ENCODE measurements at places on chromosomes 3 and 15.

GRCh38 chr3:63528325-63529000 lies 124.0 kb upstream of the SNTN start:
- DNase-seq: no peak

DNA sequence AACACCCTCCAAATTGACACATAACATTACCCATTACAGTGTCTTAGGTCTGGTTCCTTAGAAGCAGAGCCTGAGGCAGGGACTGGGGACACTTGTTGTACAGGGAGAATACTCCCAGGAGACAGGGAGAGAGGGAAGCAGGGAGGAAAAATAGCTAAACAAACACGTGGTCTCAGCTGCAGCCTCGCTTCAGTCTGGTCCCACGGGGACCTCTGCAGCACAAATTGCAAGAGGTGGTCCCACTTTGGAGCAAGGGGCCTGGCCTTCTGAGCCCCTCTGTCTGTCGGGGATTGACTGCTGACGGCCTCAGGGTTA lies 25.0 kb upstream of the PLA2G4D start:
- peak; percentile 23 for DNase-seq

- DNase-seq: no peak
Observed at GRCh38 chr3:8574040-8574669, 70.4 kb downstream of the SSUH2 start.

- DNase-seq: no peak
Observed at GRCh38 chr3:126102011-126102410, 18.1 kb upstream of the SLC41A3 start.

DNA sequence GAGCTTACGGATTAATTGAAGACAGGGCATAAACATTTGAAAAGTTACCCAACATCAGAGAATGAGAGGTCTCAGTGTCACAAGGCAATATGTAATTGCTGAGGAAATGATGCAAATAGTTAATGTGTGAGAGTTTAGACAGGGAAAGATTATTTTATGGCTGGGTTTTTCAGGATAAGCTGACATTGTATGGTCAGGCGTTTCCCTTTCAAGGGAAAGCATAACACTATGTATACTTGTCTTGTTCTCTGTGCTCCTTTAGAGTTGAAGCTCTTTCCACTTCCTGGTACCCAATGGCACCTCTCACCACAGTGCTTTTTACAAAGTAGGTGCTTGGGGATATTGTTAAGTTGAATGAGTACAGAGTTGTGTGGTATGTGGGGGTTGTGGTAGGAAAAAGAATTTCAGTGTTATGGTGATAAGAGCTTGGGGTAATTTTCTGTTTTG lies 19.9 kb downstream of the IQGAP1 start:
- DNase-seq: no peak

DNA sequence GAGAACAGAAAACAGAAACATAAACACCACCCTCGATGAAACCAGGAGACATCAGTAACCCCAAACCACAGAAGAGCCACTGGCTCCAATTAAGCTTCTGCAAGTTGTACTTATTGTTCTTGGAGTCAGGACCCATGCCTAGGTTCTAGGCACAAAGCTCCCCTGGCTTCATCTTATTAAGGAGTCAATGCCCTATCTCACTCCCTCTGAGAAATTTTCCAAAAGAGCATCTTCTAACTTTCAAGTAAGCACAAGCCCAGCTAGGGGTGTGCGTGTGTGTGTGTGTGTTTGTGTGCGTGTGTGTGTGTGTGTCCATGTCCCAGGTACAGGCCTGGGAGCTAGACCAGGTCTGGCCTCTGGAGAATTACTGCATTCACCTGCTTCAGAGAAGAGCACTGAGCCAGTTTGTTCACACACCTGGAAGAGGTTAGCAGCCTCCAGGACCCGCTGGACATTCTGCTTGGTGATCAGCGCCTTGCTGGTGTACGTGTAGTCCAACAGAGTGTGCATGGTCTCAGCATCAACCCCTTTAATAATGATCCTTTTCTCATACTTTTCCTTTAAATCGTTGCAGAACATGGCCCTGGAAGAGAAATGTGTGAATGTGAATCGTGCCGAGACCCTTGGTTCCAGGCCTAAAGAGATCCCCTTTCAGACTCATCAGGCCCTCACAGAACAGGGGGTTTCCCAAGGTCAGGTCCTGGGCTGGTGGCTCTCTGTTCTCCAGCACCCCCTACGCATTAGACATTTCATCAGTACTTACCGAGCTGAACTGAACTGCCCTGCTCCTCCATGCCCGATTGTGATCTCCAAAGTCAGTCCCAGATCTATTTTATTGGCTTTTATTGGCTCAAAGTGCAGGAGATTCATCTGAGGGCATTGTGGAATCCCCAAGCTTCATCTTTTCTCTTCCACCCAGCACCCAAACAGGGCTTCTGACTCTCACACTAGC lies 27.8 kb downstream of the KLHL6 start:
- no peak for DNase-seq

DNA sequence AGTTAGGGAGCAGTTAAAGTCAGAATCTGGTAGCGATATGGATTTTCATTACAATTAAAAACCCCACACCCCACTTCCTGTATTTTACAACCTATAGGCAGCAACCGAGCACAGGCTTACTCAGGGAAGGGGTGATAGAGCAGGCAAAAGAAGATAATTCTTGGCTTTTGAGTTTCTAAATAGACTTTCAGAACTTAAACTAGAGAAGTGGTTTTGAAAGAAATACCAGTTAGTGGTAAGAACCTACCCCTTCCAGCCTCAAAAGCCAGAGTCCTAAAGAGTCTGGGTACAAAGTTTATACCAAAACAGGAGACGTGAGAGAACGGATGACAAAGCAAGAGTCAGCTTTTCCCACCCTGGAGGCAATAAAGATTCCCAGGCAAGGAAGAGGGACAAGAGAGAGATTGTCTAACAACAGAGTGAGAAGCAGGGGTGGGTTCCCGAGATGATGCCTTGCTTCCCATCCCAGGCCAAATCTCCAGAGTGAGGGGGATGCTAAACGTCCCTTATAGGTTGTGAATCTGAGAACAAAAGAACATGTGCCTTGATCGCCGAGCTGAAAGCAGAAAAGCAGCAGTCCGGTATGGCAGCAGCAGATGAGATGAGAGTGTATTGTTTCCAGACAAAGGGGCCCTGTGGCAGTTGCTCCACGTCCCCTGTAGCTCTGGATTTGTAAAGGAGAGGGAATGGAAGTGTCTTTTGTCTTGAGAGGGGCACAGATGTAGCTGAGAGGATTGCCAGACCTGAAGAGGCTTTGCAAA lies 36.8 kb downstream of the KLHL6 start:
- no peak for DNase-seq

GRCh38 chr3:190585805-190586630 lies 72.1 kb downstream of the IL1RAP start:
- DNase-seq: no peak

DNA sequence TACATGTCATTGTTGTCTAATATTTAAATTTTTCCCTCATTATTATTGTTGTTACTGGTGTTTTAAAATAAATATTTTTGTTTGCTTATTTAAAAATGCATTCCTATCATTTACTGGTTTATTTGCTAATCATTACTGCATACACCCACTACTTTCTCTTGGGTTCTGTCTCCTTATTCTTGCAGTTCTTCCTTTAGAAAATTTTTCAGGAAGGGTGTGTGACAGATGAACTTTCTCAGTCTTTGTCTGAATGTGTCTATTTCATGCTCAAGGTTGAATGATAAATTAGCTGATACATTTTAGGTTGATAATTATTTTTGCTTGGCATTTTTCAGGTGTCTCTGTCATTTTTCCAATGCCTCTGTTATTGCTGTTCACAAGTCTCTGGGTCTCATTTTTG lies 7.4 kb downstream of the AQP9 start:
- no peak for DNase-seq

DNA sequence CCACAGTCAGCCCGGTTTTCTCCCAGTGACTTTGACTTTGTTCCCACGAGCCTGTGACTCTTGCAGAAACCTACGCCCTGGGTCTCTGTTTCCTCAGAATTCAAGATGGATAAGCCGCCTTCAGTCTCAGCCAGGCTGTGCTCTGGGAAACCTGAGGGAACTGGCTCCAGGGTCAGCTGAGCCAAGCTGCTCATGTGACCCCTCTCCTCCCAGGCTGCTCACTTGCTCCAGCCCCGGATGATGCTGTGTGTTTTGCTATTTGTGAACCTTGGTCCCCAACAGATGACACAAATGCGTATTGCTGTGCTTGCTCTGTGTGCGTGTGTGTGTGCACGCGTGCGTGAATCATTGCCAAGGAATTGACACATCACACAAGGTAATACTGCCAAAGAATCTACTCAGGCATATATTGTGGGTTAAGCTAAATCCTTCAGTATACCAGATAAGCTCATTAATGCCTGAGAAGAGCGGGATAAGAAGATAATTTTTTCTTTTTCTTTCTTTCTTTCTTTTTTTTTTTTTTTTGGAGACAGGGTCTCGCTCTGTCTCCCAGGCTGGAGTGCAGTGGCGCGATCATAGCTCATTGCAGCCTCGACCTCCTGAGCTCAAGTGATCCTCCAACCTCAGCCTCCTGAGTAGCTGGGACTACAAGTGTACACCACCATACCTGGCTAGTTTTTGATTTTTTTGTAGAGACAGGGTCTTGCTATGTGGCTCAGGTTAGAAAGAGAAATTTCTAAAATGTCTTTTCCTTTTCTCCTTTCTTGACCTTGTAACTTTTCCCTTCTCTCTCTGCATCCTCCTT lies 29.2 kb upstream of the UMPS start:
- DNase-seq: no peak

GRCh38 chr3:64133987-64134386 lies 91.3 kb downstream of the PRICKLE2 start:
- DNase-seq: no peak

- no peak for DNase-seq
Observed at GRCh38 chr3:50256978-50257890, 11.7 kb upstream of the SEMA3B start.

- no peak for DNase-seq
Observed at GRCh38 chr15:100889385-100890050, 9.9 kb downstream of the ALDH1A3 start.

DNA sequence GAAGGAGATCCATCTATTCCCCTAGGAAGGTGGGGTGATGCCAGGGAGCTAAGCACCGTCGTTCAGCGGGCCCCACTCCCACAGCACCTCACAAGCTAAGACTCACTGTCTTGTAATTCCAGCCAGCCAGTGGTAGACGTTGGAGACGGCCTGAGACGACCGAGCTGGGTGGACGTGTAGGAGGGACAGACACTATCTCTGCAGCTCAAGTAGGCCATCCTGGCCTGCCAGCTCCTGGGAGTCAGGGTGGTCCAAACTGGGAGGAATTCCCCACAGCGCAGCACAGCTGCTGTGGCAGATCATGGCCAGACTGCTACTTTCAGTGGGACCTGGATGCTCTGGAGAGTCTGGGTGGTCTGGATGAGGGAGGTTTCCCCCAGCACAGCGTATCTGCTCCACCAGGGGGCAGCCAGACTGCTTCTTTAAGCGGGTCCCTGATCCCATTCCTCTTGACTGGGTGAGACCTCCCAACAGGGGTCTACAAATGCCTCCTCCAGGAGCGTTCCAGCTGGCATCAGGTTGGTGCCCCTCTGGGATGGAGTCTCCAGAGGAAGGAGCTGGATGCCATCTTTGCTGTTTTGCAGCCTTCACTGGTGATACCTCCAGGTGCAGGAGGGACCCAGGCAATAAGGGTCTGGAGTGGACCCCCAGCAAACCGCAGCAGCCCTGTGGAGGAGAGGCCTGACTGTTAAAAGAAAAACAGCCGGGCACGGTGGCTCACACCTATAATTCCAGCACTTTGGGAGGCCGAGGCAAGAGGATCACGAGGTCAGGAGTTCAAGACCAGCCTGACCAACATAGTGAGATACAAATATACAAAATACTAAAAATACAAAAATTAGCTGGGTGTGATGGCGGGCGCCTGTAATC lies 27.6 kb downstream of the GNB5 start:
- no peak for DNase-seq

DNA sequence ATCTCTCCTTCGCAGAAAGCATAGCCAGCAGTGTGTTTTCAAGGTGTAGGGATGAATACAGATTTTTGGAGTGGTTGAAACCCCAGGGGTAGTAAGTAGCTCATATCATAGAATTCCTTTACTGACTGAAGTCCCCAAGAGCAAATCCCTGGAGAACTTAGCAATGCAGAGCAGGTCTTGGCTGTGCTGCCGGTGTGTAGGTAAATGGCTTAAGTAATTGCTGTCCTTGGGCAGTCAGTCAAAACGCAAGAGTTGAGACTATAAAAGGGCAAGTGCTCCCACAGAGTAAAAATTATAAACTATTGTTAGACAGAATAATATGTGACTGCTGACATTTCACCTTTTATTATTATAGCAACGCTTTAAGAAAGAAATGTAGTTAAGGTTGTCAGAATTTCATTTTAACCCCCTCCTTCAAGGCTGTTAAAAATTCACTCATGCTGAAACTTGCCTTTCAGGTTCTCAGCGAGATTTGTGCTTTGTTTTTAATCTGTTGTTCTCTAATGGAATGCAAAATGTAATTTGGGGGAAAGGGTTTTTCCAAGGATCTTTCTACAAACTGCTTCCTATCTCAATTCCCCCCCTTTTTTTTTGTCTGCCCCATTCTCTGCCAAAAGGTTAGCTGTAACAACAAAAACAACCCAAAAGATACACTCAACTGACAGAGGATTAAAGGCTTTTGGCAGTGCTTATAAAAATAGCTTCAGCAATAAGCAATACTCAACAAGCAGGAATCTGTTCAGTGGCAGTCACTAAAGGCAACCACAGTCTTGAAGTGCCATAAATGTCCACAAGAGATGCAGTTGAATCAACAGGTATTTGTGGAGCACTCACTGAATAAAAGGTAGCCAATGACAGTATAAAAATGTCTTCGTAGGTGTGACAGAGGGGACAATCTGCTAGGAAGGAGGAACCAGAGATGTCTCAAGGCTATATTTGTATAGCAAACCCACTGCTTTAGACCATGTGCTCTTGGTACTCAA lies 105.3 kb downstream of the THRB start:
- DNase-seq: no peak

- no peak for DNase-seq
Observed at GRCh38 chr15:33453761-33454160, 143.0 kb downstream of the RYR3 start.

GRCh38 chr3:45137656-45138181 lies 8.5 kb downstream of the CDCP1 start:
- DNase-seq: no peak

GRCh38 chr15:36183201-36183600 lies 396.2 kb upstream of the CDIN1 start:
- no peak for DNase-seq
